ENCODE measurements at places on chromosomes 2 and 18. TPM values are rescaled to one million over a fixed set of nuclear protein-coding genes. Genes with fewer than 3 reads are reported as not detected.
A peak's percentile ranks its signal among the peaks of the same experiment; 100 is the strongest.

DNA sequence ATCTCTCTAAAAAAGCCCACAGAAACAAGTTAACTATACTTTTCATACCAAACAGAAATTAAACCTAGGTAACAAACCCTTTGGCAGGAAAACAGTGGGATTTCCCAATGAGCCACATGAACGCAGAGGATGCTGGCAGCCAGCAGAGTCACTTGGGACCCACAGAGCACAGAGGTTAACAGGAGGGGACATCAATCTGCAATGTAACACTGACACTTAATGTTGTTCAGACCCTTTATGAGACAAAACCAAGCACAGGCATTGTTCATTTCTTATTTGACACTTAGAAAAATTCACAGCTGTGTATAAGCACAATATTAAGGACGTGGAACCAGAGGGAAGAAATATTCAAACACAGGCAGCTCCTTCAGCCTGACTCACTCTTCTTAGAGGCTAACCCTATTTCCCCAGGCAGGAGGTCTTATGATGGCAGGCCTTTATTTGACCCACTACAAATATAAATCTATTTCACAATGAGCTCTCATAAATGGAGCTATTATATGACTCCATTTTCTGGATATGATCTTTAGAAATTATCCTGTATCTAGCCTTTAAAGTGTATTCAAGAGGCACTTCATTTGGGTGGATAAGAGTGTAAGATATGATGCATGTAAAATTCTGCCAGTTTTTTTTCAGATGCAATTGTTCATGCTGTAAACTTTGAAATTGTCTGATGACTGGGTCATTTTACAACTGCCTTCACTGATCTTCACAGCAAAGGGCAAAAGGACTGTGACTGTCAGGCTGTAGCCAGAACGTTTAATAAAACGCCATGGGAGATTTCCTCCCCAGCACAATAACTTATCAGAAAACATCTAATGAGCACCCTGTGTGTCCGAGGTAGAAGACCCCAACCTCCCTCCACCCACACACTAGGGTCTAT is 132.8 kb upstream of the SATB2 start:
- DNase-seq, result no peak
- H3K4me1 ChIP-seq, result no peaks in the 10 kb centered on the region

DNA sequence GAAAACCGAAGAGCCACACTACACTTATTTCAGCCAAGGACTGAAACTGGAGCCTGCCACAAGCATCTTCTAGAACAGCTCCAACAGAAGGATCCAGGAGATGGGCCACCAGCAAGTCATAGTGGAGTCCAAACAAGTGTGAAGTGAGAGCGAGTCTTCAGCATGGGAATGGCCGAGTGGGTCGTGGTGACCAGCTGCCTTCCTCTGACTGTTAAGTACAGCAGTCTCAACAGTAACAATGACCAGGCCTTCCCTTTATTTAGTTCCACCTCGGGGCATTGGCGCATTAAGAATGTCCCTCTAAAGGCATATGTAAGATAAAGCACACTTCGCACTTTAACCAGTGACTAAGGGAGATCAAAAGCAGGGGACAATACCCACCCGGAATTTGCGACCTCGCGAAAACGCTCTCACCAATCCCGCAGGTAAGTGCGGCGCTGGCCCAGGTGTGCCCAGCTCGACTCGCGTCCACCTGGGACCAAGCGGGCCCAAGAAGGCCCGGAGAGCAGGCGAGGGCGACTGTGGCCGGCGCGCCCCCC is 1.1 kb downstream of the L3MBTL4 start:
- no peak for DNase-seq
- peaks cover 4% of the 10 kb centered on the region for H3K36me3 ChIP-seq
- H3K27ac ChIP-seq, result no peak overlapping the region
- peaks cover 29% of the 10 kb centered on the region for H3K27me3 ChIP-seq
- H3K4me3 ChIP-seq, result peak overlapping the region; percentile 53
- peaks cover 4% of the 10 kb centered on the region for H3K4me1 ChIP-seq

DNA sequence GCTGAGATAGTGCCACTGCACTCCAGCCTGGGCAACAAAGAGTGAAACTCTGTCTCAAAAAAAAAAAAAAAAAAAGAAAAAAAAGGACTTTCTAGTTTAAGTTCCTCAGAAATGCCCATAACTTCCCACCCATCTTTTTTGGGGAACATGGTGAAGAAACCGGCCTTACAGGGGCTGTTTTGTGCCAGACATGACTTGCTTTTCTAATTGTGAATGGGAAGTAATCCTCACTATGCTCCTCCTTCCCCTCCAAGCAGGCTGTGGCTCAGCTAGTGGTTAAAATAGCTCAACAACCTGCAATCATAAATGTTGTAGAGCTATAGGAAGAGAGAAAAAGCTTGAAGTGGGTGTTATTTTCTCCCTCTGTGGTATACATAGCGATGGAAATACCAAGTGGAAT is 34.1 kb upstream of the OLA1 start:
- no peak overlapping the region for H3K27ac ChIP-seq
- no peaks in the 10 kb centered on the region for H3K36me3 ChIP-seq
- DNase-seq, result no peak
- no peak overlapping the region for H3K4me3 ChIP-seq
- H3K4me1 ChIP-seq, result no peaks in the 10 kb centered on the region
- H3K27me3 ChIP-seq, result peaks cover 22% of the 10 kb centered on the region

DNA sequence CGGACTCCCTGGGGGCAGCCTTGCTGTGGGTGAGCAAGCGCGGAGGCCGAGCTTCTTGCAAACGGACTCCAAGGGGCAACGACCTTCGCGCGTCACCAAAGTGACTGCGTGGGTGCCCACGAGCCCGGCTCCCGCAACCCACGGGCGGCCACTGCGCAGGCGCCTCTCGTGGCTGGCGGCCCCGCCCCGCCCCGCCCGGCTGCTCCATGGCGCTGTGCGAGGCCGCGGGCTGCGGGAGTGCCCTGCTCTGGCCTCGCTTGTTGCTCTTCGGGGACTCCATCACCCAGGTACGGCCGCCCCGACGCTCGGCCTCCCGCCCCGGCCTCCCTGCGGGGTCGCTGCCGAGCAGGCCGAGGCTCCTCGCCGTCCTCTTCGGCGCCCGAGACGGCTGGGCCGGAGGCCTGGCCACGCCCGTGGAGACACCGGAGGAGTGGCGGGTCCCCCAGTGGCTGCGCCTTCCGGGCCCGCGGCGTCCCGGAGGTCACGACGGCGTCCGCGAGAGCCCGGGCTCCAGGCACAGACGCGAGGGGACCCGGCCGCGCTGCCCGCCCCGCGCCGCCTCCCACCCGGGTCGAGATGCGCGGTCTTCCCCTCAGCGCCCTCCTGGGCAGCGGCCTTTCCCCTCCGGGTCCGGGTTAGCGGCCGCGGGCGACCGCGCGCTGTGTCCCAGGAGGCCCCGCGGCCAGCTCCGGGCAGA is at the start of gene IAH1:
TSS of gene IAH1 (plus strand) at position 191 of the 697 bp plus-strand sequence. CDS start at position 207, 16 bp downstream.
- H3K36me3 ChIP-seq, result peaks cover 55% of the 10 kb centered on the region
- H3K4me1 ChIP-seq, result peaks cover 41% of the 10 kb centered on the region
- peak; percentile 75 for DNase-seq

Gene COQ10B
- total RNA-seq, result 22.6 TPM

Gene LINC00305
- not detected for total RNA-seq

DNA sequence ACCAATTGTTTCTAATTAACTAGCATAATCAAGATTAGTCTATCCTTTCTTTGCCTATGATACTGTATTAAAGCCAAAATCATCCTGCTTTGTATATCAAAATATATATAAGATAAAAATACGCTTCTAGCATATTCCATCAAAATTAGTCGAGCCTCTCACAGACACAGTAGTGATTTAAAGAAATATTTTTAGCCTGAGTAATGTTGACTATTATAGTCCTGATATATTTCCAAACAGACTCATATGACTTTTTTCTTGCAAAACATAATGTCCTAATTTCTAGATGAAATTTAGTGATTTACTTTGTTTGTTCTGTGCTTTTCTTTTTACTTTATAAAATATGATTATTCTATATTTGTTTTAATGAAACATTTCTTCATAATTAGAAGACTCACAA is 30.9 kb downstream of the FAP start:
- no peak overlapping the region for H3K27ac ChIP-seq
- no peaks in the 10 kb centered on the region for H3K4me1 ChIP-seq
- no peak for DNase-seq
- no peaks in the 10 kb centered on the region for H3K36me3 ChIP-seq

DNA sequence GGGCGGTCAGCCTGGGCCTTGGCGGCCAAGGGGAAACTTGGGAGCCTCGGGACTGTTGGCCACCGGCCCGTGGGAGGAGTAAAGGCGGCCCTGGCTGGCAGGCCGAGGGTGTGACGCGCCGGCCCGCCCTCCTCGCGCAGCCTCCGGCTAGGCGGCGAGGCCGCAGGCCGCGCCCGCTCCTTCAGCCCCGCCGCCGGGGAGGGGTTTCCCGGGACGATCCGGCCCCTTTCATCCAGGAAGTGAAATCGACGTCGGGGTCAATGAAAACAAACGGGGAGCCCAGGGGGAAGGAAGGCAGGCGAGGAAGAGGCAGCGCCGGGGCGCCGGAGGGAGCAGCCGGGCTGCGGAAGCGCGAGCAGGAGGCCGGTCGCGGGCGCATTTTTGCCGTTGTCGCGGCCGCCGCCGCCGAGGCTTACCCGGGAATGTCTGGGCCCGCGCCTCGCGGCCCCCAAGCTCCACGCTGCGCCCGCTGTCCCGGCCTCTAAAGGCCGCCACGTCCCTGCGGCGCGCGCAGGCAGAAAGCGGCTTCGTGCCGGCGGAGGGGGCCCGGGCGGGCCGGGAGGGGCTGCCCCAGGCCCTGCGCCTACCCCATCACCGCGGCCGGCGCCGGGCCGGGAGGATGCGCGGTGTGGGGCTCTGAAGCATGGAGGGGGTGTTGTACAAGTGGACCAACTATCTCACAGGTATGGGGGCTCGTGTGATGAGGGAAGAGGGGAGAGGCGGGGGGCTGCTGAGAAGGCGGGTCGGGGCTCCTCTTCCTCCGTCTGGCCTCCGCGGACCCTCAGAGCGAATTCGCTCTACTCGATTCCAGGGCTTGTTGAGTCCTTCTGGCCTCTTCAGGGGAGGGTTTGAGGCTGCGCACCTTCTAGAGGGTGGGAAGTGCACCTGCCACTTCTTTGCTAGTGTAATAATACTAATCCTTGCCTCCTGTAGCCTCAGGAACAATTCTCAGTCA is at the start of gene PLEKHA3:
TSS of gene PLEKHA3 (plus strand) at position 231 of the 955 bp plus-strand sequence. CDS start at position 644, 413 bp downstream.
- H3K4me3 ChIP-seq, result peak within 1 kb of the TSS; percentile 98
- peaks cover 42% of the 10 kb centered on the region for H3K4me1 ChIP-seq
- no peaks in the 10 kb centered on the region for H3K27me3 ChIP-seq
- peak; percentile 81 for DNase-seq

GRCh38 chr18:31203096-31203793 is 40.6 kb upstream of the DSC1 start:
- H3K4me1 ChIP-seq, result no peaks in the 10 kb centered on the region
- no peaks in the 10 kb centered on the region for H3K27me3 ChIP-seq
- no peak for DNase-seq
- H3K27ac ChIP-seq, result no peak overlapping the region

GRCh38 chr2:12619975-12620374 is 96.8 kb upstream of the TRIB2 start:
- no peak overlapping the region for H3K27ac ChIP-seq
- no peak for DNase-seq
- H3K36me3 ChIP-seq, result no peaks in the 10 kb centered on the region
- H3K4me1 ChIP-seq, result peaks cover 13% of the 10 kb centered on the region
- no peak overlapping the region for H3K4me3 ChIP-seq
- no peaks in the 10 kb centered on the region for H3K27me3 ChIP-seq

- no peak for DNase-seq
- H3K4me1 ChIP-seq, result peaks cover 2% of the 10 kb centered on the region
- H3K27ac ChIP-seq, result no peak overlapping the region
- no peaks in the 10 kb centered on the region for H3K27me3 ChIP-seq
- H3K36me3 ChIP-seq, result peaks cover 76% of the 10 kb centered on the region
Measured at GRCh38 chr2:110657724-110658305, 20.0 kb downstream of the BUB1 start.

DNA sequence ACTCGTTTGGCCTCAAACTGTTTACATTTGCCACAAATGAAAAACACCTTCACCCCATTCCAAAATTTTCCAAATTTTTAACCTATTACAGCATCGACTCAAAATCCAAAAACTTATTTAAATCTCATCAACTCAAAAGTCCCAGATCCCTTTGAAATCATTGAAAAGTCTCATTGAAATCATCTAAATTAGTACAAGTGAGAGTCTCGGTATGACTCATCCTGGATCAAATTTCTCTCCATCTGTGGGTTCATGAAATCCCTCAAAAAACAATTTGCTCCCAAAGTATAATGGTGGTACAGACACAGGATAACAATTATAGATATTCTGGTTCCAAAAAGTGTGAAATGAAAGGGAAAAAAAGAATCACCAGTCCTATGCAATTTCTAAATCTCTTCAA is 65.1 kb downstream of the LRP1B start:
- H3K27ac ChIP-seq, result no peak overlapping the region
- H3K4me1 ChIP-seq, result no peaks in the 10 kb centered on the region
- no peaks in the 10 kb centered on the region for H3K27me3 ChIP-seq
- no peak overlapping the region for H3K4me3 ChIP-seq
- DNase-seq, result no peak
- no peaks in the 10 kb centered on the region for H3K36me3 ChIP-seq

GRCh38 chr2:240189686-240190085 is 49.2 kb upstream of the OTOS start:
- DNase-seq, result no peak
- no peaks in the 10 kb centered on the region for H3K4me1 ChIP-seq
- peaks cover 7% of the 10 kb centered on the region for H3K27me3 ChIP-seq
- no peak overlapping the region for H3K4me3 ChIP-seq
- H3K36me3 ChIP-seq, result no peaks in the 10 kb centered on the region

All from activated CD8-positive, alpha-beta T cell treated with anti-CD3 and anti-CD28 coated beads, Interleukin-2, amount 10 ng/mL, durations not matched to agents 7 days and 5 days (primary cell).